ENCODE measurements at places on chromosomes 6 and 20.
A peak's percentile ranks its signal among the peaks of the same experiment; 100 is the strongest.

DNA sequence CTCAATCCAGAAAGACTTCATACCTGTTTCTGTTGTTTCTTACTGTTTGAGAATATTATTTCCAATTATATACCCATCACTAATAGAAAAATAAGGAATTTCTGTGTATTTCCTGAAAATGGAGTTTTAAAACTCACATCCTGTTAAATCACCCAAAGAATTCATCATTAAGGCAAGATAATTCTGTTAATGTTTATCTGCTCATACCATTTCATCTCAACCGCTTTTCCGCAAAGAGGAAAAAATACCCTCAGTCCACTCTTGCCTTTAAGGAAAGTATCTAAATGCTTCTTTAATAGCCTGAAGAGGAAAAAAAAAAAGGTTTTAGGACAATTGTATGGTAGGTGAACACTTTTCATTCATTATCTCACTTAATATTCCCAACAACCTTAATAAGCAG, 7.3 kb downstream of the TPMT start:
- no peak for DNase-seq

GRCh38 chr6:125930765-125931418, 25.7 kb upstream of the HINT3 start:
- no peak for DNase-seq

DNA sequence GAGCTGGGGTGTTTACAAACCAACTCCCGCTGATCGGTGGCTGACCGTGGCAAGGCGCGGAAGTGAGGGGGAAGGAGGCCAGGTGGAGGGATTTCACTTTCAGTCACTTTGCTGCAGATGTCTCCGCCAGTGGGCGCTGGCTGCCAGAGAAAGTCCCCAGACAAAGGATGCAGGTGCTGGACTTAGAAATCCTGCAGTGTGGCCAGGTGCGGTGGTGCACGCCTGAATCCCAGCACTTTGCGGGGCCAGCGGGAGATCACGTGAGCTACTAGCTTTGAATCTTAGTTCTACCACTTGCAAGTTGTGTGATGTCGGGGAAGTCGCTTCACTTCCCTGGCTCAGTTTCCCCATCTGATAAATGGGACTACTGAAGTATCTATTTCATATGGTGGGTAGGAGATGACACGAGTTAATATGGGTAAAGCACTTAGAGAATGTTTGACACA, 180.4 kb downstream of the ZNF217 start:
- DNase-seq = no peak

- DNase-seq = no peak
Measured at GRCh38 chr6:24901698-24902328, 33.9 kb downstream of the RIPOR2 start.

- DNase-seq = no peak
Measured at GRCh38 chr6:142246960-142247359, 54.8 kb upstream of the ADGRG6 start.

GRCh38 chr20:14617123-14617522, 279.7 kb upstream of the FLRT3 start:
- DNase-seq = no peak

DNA sequence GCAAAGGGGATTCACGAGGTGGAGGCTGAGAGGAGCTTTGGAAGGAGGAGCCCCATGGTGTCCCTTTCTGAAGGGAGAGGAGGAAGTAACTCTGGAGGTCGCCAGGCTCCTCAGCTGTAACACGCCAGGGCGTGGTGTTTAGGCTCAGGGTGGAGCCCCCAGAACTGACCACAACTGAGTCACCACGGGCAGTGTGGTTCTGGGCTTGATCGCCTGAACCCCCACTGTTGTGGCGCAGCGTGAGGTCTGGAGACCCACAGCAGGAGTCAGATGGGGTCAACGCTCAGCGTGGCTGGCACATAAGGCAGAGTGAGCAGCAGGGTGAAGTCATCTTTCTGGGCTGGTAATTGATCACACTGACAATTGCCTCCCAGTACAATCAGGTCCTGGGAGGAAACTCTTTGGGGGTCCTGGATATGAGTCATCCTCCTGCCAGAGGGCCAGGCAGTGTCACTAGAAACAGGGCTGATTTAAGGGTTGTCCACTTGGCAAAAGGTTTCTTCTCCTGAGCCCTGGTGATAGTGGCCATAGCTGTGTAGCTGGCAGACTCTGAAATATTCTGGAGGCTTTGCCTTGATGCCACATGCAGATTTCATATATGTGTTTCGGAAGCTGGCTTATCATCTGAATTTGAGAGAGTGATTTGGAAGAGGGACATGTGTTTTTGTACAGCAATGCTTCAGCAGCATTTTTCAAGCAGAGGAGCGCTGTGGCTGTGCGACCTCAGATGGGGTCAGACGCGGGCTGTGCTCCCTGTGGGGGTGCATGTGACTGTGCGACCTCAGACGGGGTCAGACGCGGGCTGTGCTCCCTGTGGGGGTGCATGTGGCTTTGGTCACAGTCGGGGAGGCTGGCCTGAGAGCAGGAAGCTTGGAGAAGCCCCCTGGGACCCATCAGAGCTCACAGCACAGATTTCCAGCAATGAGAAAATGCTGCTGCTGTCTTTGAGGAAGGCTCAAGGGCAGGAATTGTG, 50.0 kb downstream of the SYNJ2 start:
- peak; percentile 61 for DNase-seq

GRCh38 chr20:33570743-33571142, 80.8 kb downstream of the CBFA2T2 start:
- DNase-seq = no peak

GRCh38 chr20:3447321-3447720, 23.5 kb upstream of the ATRN start:
- no peak for DNase-seq

GRCh38 chr6:158677906-158678578, 28.2 kb downstream of the SYTL3 start:
- DNase-seq = no peak

Measured in BJ (cell line).